Mammary microvascular endothelial cell (primary cell): ENCODE measurements at places on chromosomes 5 and 9. TPM values are rescaled to one million over a fixed set of nuclear protein-coding genes. Genes with fewer than 3 reads are reported as not detected.

The FBXW5 gene
- total RNA-seq, result 202 and 226 TPM in 2 replicates

The PIP5K1B gene
- total RNA-seq, result not detected in 2 replicates

The LCN15 gene
- total RNA-seq, result 1.6 TPM in 1 of 2 replicates, not detected in the other

The EPB41L4A gene
- 7.3 and 10.6 TPM in 2 replicates for total RNA-seq

The C9orf152 gene
- total RNA-seq, result not detected in 2 replicates

The ZNF454 gene
- 0.47 and 0.74 TPM in 2 replicates for total RNA-seq

The PCDHA1 gene
- total RNA-seq, result not detected in 2 replicates

The LTC4S gene
- total RNA-seq, result not detected in 2 replicates

The CARD9 gene
- under 0.01 and 0.60 TPM in 2 replicates for total RNA-seq

The GOLM1 gene
- 61.2 and 65.8 TPM in 2 replicates for total RNA-seq

The PCDHA13 gene
- not detected in 2 replicates for total RNA-seq

The ANKRD33B gene
- 5.3 and 6.9 TPM in 2 replicates for total RNA-seq

The CLIC3 gene
- total RNA-seq, result 0.40 TPM in 1 of 2 replicates, not detected in the other

The ZNF658 gene
- total RNA-seq, result 2.2 and 3.1 TPM in 2 replicates

The PCA3 gene
- 0.13 and 0.34 TPM in 2 replicates for total RNA-seq

The MAPK9 gene
- total RNA-seq, result 19.8 and 22.4 TPM in 2 replicates

The IRX1 gene
- not detected in 2 replicates for total RNA-seq

The THBS4 gene
- not detected in 2 replicates for total RNA-seq

The PRLR gene
- total RNA-seq, result not detected in 2 replicates

The FREM1 gene
- under 0.01 TPM in 1 of 2 replicates, not detected in the other for total RNA-seq

The TMC1 gene
- 0.13 TPM in 1 of 2 replicates, not detected in the other for total RNA-seq

The IRGM gene
- total RNA-seq, result 0.07 TPM in 1 of 2 replicates, not detected in the other

The C5orf52 gene
- total RNA-seq, result not detected in 2 replicates

The GRM6 gene
- total RNA-seq, result not detected in 2 replicates

The FOXD4L3 gene
- total RNA-seq, result not detected in 2 replicates

The ORM1 gene
- total RNA-seq, result not detected in 2 replicates

The CRB2 gene
- total RNA-seq, result not detected in 2 replicates

The BNC2 gene
- 8.9 and 12.7 TPM in 2 replicates for total RNA-seq

The BAAT gene
- not detected in 2 replicates for total RNA-seq

The OSMR gene
- total RNA-seq, result 7.3 and 8.2 TPM in 2 replicates

The CNTLN gene
- total RNA-seq, result 5.9 and 6.4 TPM in 2 replicates

The CEL gene
- total RNA-seq, result 0.07 and 0.10 TPM in 2 replicates

The PROB1 gene
- 2.5 and 3.6 TPM in 2 replicates for total RNA-seq

The PCDHGA3 gene
- 0.13 and 0.49 TPM in 2 replicates for total RNA-seq

The PCDHB6 gene
- not detected in 2 replicates for total RNA-seq

The DCTN4 gene
- 34.0 and 34.4 TPM in 2 replicates for total RNA-seq

The ANP32B gene
- 17.0 and 17.7 TPM in 2 replicates for total RNA-seq

The IFNA2 gene
- total RNA-seq, result not detected in 2 replicates

The MEF2C gene
- 48.6 and 71.6 TPM in 2 replicates for total RNA-seq
